Astrocyte of the cerebellum (primary cell): ENCODE measurements at places on chromosomes 2 and 18.

GRCh38 chr18:70450426-70451253 is 161.8 kb downstream of the SOCS6 start:
- no peak for DNase-seq

GRCh38 chr18:8726963-8727705 is 21.8 kb downstream of the MTCL1 start:
- DNase-seq, result no peak

DNA sequence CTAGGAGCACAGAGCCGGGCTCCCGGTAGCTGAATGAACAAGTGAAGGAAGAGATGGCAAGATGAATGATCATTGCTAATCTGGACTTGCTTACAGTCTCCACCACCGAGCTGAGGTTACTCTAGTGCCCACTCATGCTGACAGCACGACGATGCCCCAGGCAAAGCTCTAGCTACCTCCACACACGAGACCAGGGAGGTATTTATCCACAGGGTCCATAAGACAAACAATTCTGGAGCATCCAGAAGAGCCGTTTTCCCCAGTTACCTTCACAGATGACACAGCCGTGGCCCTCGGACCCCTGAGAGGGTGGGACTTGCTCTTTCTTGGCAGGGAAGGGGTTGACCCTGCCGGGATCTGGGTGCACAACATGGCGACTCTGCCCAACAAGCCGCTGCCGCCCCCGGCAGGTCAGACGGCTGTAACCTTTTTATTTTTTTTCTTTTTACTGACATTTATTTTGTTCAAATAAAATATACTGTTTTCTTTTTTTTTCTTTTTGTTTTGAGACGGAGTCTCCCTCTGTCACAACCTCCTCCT is 120.3 kb downstream of the PXDN start:
- DNase-seq, result no peak

DNA sequence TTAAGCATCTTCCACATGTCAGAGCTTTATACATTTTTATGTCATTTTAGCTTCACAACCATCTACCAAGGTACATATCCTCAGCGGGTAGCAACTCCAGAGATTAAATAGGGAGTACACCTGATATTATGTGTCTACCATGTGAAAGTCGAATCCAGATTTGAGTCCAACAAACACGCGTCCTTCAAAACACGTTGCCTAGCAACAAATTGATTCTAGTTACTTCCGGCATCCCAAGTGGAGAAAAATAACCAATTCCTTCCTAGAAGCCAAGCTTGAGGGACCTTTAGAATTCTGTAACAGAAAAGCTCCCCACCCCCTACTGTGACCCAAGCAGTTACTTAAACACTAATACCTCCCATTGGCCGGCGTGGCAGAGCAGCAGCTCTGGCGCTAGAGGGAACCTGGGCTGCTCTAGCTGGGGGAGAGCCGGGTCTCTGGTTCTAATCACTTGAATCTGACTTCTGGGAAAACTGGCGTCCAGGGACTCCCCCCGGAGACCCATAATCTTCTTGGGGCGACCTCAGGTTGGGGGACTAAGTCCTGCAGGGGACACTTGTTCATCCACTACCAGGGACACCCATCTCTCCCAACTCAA is at the start of gene ERICH2:
ERICH2 (plus strand) TSS at position 371 of the 598 bp plus-strand sequence. CDS start 304 bp downstream, outside the sequence.
- no peak for DNase-seq

- no peak for DNase-seq
These were observed 64.0 kb upstream of the CABLES1 start for GRCh38 chr18:23071285-23071684.

DNA sequence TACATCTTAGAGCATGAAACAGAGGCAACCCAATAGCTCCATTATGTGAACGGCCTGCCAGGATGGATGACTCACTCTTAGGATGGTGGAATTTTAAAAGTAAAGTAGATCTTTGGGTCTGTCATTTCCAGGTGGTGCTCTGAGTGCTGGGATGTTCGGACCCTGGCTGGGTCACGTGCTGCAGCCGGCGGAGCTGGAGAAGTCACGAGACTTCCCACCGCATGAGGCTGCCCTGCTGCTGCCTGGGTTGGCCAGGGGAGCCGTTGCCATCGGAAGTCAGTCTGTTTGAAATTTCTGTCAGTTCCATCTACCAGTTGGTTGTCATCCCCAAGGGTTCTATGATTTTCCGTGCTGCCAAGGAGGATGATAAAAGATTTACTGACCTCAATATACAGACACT is 93.3 kb upstream of the ALKAL2 start:
- DNase-seq, result no peak

DNA sequence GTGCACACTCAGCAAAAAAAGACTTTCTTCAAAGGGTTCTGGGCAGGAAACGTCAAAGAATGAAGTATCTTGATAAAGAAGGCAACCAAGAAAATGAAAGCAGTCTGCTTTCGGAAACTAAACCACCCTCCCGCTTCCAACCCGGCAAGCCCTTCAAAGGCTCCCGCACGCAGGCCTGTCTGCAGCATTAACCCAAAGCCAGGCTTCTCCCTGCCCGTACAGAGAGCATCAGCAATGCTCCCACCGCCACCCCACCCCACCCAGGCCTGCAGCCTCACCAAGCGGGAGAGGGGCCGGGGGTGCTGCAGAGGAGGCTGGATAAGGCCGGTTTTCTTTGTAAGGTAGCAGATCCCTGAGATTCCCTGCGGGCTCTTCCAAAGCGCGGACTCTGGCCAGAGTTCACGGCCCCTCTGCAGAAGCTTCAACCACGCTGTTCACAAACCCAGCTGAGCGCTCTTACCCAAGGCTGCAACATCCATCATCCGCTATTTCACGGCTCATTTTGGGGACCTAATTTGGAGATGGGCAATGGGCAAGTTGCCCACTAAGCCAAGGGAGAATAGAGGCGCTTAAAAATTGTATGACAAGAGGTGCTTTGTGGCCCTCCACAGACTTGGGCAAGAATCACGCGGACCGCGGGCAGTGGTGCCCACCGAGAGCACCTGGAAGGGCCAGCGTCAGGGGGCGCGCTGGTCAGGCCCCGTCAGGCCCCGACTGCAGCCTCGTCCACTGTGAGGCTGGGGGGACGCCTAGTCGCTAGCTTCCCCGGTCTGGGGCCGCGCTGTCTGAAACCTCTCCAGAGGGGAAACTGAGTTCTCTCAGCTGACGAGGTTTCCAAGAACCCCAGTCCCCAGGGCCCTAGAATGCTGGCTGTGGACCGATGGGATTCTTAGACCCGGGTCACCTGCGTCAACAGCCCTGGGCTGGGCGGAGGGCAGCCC is 225.4 kb upstream of the ID2 start:
- DNase-seq, result no peak

DNA sequence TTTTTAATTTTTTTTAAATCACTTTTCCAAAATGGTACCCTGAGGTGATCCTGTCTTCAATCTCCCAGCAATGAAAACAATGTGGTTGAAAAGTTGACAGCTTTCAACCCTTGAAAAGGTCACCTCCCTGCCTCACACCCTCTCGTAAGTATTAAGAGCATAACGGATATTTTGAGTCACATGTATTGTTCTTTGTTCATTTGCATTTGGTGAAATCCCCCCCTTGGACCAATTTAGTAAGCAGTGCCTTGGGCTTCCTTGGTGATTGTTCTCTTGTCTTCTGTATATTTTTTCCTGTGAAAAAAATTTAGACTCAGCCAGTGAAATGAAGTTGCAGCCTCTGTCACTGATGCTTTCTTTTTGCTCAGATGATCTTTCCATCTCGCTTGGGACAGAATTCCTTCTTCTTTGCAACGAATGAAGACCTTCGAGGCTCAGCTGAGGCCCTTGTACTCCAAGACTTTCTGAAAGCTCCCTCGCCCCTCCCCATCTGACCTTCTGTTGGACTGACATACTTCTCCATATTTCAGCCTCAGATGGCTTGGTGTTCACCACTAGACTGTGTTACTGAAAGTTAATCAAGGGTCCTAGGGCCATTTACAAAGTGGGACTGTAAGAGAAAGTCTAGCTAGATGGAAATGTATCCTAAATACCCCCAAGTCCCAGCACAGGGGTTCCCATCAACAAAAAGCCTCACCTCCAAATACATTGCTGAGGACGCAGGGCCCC is 158.4 kb downstream of the BCL2 start:
- DNase-seq, result no peak

GRCh38 chr2:85753525-85754312 is at the start of gene ATOH8:
TSS of gene ATOH8 (plus strand) at chr2:85753991. CDS start at chr2:85754190, 199 bp downstream.
- DNase-seq, result no peak

DNA sequence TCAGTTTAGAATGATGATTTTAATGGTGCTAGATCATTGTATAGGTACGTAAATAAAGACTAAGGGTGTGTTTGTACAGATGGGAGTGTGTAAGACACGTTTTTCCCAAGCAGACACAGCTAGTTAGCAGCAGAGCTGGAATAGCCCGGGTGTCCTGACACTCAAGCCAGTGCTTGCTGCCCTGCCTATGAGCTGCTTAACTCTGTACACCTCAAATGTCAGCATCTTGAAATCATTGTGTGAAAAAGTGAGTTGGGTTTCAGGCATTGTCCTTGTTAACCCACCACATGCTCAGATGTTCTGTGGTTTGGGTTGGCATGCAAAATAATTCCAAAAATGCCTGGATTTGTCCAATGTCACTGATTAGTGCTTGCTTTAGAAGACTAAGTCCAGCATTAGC is 13.0 kb upstream of the TET3 start:
- DNase-seq, result no peak

DNA sequence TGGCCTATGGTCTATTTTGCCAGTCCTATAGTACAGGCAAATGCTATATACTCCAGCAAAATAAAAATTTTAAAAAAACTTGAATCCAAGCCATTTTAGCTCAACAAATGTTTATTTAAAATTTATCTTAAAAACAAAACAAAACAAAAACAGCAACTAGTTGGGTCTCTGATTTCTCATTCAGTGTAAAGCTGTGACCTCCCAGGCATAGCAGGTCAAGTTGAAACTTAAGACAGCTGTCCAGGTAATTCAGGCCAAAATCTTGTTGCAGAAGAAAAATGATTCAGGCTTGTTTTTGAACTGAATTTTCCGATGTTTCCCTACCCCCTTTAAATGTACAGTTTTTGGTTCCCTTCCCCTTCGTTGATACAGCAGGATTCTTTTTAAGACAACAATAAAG is 58.5 kb downstream of the CABLES1 start:
- DNase-seq, result no peak

DNA sequence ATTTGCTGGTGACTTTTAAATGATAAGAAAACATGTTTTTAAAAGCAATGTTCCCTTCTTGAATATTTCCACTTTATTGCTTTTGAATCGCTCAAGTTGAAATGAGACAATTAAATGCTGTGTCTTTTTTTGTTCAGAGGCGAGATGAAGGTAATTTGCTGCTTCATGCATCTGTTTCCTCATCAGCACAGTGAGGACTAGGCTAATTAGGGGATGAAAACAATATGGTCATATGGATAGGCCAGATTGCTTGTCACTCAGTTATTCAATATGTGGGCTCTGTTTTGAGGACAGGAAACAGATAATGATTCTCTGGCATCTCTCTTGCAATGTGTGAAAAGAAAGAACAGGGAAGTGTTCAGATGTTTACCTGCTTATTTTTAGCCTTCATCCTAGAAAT is 61.0 kb downstream of the ERBB4 start:
- DNase-seq, result no peak

DNA sequence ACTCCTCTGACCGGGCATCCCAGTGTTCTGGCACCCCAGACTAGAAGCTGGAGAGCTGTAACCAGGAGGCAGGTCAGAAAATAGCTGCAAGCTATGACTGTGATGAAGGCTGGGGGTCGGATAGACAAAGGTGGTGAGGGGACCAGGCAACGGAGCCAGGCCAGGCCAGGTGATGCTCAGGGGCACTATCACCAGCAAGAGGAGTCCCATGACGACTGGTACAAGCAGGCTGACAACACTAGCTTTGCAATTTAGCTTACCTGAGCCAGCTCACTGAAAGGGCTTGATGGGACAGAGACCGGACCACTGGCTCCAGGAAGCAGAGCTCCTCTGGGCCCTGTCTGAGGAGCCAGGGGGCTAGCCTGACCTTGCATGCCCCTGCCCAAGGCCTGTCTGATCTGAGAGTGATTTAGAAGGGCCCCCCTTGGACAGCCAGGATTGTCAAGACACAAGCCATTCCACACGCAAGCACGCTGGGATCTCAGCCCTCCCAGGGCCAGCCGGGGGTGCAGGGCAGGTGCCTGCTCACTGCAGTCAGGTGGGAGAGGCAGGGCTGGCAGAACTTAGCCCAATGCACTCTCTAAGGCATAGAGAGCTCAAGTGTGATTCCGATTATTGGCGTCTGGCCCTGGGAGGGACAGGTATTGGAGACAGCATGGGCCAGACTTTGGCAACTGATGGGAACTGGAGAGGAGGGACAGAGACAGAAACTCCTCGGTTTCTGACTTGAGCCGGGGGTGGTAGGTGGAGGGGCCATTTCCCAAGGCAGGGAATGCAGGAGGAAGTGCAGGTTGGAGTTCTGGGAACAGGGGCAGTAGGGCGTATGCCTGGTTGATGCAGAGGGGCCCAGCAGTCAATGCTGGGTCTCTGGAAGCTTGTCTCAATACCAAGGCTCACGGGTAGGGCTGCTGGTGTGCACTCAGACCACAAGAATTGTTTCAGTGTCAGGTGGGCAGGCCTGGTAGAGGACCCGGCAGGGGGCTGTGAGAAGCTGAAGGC is 47.7 kb downstream of the MYO7B start:
- no peak for DNase-seq

DNA sequence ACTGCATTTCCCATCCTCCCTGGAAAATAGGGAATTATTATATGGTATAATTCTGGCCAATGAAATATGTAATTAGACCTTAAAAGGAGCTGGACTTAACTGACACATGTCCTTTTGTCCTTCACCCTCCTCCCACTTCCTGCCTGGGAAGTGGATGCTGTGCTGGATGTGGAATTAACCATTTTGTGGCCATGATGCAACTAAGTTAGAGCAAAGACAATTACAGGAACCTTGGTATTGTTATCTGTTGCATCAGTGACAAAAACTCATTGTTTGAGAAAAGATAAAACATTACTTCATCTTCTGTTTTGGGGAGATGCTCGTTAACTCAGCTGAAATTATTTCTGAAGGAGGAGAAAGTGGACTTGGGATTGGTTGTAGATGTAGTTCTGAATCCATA is 227.7 kb upstream of the BOD1L2 start:
- DNase-seq, result no peak

GRCh38 chr2:111684611-111685010 is 199.4 kb downstream of the ANAPC1 start:
- no peak for DNase-seq

- DNase-seq, result no peak
These were observed 209.6 kb upstream of the SLC39A10 start for GRCh38 chr2:195447323-195447975.

GRCh38 chr18:7808992-7809391 is 241.9 kb downstream of the PTPRM start:
- DNase-seq, result no peak

GRCh38 chr2:236562434-236562833 is 7.2 kb upstream of the ACKR3 start:
- no peak for DNase-seq

DNA sequence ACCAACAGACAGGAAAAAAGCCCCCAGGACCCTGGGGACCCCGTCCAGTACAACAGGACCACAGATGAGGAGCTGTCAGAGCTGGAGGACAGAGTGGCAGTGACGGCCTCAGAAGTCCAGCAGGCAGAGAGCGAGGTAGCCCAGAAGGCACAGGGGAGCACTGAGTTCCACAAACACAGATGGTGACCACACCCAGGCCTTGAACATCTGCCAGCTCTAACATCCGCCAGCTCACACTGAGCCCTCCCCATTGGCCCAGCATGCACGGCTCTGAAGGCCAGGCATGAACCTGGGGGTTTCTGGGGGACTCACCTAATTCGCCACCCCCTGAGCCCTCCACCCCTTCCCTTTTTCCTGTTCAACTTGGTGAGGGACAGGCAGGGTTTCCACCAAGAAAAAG is 25.6 kb upstream of the PRLH start:
- DNase-seq, result peak; percentile 5
